Vagina (tissue), 2 donors: ENCODE measurements at places on chromosomes 2 and 18.

- no peak for DNase-seq
Measured at GRCh38 chr2:157593411-157593810, 35.3 kb downstream of the ACVR1C start.

DNA sequence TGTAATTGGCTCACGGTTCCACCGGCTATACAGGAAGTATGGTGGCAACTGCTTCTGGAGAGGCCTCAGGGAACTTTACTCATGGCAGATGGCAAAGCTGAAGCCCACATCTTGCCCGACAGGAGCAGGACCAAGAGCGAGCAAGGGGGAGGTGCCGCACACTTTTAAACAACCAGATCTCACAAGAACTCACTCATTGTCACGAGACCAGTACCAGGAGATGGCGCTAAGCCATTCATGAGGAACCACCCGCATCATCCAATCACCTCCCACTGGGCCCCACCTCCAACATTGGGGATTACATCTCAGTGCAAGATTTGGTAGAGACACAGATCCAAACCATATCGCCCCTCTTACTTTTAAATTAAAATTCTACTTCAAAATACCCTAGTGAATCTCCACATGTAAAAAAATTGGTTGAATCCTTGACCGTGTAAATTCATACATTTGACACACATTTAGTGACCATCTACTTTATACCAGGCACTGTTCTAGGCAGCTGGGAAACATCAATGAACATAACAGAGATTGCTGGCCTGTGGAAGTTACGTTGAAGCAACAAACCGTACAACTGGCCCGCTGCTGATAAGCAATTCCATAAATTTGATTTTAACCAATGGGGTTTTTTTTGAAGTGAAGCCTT lies 87.6 kb downstream of the ALPK2 start:
- DNase-seq: no peak

- DNase-seq: no peak
Measured at GRCh38 chr18:60120231-60120750, 220.5 kb downstream of the PMAIP1 start.

GRCh38 chr18:2979129-2979528 lies 33.8 kb downstream of the LPIN2 start:
- DNase-seq: no peak

GRCh38 chr2:55732854-55733253 lies 39.2 kb upstream of the PNPT1 start:
- no peak for DNase-seq

DNA sequence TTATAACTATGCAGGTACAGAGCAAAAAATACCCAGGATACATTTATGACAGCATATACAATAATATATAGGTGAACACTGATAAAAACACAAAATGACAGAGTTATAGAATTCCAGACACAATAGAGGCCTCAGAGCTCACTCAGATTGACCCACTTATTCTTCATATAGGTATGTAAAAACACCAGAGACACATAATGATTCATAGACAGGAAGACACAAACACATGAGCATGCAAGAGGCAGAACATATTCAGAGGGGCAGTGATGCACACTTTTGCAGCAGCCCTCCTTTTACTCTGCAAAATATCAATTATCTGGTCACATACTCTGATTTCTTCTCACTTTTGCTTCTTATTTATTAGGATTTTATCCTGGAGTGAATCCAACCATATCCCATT lies 633.3 kb upstream of the ACVR2A start:
- no peak for DNase-seq
